ENCODE measurements at places on chromosomes 2 and 18.

GRCh38 chr18:78293940-78294541 is 685.6 kb upstream of the SALL3 start:
- no peak for DNase-seq

DNA sequence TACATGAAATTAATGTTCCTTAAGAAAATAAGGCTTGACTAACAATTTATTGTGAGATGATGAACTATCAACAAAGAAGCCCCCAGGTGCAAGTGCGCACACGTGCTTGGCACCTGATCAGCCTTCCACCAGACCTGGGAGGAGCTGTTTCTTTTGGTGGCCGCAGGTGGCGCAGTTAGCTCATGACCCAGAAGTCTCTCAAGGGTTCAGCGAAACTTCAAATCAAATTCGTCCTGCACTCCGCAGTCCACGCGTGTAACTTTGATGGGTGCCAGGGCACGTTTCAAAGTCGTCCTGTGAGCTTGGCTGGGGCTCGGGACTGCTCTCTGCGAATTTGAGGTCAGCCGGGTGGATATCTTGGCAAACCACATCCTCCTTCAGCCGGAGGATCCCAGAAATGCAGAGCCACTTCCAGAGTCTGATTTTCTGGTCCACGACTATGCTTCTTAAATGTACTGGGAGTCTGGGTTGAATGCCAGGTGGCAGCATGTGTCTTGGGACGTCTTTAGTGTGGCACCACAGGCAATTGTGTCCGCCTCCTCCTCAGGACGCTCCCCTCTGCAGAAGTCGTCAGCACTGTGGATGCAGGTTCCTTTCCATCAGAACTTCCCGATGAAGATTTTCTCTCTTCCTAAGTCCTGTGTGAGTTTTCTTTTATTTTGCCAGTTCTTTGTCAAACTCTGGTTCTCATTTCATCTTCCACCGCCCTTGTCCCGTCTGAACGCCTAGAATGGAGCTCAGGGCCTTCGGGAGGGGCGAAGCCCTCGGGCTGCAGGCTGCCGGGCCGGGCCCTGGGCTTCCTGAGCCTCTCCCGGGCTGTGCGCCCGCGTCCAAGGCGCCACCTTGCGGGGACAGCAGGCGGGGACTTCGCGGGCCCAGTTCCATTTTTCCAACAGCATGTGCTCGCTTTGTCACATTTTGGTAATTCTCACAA is 61.3 kb upstream of the RAPGEF4 start:
- DNase-seq, result peak; percentile 7

DNA sequence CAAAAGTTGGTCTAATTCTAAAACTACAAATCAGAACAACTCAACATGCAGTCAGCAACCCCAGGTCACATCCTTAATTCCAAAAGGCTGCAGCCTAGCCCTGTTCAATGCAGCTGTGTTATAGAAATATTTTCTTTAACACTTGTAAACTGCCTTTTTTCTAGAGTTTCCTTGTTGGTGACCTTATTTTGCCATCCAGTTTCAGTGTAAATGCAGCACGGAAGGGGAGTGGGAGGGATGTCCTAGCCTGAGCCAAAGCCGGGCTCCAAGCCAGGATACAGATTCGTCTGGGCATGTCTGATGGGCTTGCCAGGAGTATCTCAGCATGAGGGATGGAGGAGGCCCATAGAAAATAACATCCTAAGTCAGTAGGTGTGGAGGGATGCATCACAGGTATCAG is 17.7 kb upstream of the SP3 start:
- no peak for DNase-seq

DNA sequence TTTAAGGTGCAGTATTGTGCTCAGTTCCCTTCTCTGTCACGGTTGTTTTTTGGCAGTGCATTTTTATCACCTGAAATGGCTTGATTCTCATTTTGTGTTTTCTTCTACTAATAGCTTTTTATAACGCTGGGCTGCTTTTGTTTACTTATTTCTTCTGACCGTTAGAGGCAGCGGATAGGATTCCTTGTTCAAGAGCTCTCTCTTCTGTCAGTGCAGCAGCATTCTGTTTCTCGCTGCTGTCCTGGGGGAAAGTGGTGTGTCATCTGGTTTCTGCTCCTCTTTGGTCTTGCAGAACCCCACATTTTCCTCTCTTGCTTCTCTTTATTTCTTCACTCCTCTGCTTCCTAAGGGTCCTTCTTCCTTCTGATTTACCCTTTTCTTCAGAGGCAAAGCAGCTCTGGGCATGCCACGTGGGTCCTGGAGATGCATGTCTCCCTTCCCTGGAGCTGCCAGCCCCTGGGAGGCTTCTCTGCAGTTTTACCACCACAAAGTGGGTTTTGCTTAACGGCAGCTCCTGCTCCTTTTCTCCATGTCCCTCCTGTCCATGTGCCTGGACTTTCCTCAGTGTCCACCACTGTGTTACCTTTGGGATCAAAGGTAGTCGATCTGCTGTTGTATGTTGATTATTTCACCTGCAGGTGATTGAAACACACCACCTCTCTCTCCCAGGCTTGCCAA is 47.3 kb upstream of the SNTG2 start:
- DNase-seq, result no peak

- no peak for DNase-seq
Measured at GRCh38 chr2:95314598-95314963, 17.4 kb downstream of the KCNIP3 start.

- no peak for DNase-seq
Measured at GRCh38 chr18:35999925-36000324, 27.4 kb downstream of the RMP24 start.

Measured in activated gamma-delta T cell (primary cell).